ENCODE measurements at places on chromosomes 2 and 18.

- no peak for DNase-seq
Measured at GRCh38 chr2:26756337-26756736, 7.7 kb upstream of the SLC35F6 start.

DNA sequence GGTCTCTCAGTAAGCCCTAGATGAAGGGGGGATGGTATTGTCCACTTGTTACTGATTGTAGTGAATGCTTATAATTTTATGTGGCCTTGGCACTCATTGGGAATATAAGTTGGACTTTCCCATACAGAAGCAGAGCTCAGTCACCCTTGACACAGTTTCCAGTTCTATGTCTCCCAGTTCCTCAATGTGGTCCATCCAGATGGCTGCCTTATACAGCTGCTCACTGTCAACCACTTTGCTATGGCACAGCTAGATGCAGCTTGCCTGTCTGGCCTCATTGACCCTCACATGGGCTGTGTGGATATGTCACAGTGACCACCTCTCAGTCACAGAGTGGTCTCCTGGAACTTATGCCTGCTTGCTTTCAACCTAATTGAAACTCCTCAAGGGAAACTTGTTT is 21.7 kb downstream of the SLC39A6 start:
- no peak for DNase-seq

DNA sequence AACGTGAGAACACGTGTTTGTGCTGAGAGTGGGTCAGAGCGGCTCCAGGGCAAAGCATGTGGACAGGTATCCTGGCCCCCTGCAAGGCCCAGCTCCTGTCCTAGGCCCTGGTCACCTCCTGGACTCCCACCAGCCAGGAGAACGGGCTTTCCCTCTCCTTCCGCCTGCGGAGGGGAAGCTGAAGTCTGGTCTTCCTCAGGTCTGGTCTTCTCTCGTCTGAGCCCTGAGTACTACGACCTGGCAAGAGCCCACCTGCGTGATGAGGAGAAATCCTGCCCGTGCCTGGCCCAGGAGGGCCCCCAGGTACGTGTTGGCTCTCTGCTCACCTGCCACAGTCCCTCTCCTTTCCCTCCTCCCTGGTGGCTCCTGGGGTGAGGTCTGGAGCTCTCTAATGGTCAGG is 963 bp downstream of the GNLY start:
- no peak for DNase-seq

DNA sequence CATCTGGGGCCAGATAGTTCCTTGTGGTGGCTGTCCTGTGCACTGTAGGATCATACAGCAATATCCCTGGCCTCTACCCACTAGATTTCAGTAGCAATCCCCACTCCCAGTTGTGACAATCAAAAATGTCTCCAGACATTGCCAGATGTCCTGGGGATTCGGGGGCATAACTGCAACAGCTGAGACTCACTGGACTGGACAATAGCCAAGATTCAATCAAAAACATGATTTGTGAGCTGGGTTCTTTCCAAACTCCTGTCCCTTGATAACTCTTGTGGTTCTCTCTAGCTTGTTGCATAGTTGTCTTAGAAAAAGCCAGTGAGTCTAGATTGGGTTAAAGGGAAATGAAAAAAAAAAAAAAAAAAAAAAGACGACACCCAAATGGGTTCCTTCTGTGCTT is 293.4 kb downstream of the CELF4 start:
- no peak for DNase-seq

GRCh38 chr2:113818382-113818951 is 62.0 kb upstream of the SLC35F5 start:
- DNase-seq = peak; percentile 31

DNA sequence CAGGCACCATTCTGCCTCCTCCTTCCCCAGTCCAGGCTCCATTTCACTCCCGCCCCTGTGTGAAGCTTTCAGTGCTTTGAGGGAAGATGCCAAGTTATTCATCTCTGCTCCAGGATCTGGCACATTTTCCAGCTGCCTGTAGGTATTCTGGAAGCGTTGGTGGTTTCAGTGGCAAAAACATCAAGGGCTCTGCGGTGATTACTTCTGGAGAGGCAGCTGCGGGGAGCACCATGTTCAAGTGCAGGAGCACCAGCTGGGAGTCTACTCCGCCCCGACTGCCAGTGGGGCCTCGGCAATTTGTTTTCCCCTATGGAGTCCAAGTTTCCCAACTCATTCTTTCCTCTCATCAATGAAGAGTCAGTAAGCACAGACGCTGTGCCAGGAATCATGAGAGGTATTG is 211.7 kb downstream of the CLIP4 start:
- no peak for DNase-seq

DNA sequence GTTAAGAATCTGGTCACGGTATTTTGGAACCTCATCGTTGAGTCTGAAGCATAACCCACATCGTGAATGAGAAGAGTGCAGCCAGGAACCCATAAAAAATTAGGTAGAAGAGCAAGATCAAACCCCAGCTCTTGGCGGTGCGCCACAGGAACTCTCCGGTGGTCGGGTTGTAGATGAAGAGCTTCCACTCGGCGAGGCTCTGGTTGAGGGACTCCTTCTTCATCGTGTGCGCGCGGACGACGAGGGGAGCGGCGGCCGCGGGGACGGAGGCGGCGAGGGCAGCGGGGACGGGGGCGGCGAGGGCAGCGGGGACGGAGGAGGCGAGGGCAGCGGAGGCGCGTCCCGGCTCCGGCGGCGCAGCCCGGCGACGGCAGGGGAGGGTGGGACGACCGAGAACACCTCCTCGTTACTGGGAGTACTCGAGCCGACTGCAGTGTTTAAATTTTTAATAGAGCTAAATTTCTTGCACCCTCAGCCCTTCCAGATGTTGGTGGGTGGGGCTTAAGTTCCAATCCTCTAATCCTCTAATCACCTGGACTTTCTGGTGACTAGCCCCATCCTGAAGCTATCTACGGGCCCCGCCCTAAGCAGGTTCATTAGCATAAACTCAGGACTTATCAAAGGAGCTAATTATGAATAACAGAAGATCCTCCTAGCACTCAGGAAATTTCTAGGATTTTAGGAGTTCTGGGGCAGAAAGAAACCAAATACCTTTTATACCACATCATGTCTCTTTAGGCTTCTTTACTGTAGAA is 20.4 kb upstream of the PAPOLG start:
- DNase-seq = no peak

DNA sequence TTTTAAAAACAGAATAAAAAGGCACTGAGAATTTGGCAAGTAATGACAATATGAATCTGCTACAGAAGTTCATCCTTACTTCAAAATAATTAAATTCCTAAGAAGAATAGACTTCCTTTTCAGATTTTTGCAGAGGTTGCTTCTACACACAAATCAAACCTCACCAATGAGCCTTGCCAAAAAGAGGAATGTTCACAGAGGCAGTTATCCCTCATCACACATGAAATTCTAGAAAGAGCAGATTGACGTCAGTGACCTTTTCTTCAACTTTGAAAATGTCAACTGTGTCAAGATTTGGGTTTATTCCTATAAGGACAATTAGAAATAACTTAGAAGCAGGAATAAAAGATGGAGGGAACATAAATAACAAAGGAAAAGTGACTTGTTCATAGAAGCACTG is 64.6 kb downstream of the MBD2 start:
- DNase-seq = no peak

DNA sequence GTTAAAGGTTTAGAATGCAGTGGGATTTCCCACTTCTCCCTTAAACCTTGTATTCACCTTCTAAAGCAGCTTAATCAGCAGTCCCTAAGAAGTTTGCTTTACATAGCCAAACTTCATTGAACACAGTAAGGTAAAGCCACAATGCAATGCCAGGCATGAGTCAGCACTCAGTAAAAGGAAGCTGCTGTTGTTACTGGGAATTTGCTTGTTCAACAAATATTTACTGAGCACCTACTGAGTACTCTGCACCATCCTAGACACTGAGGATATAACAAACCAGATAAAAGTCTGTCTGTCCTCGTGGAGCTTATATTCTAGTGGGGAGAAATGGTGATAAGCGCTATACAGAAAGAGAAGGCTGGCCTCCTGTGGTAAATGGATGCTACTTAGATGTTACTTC is 162.7 kb downstream of the PKP4 start:
- no peak for DNase-seq

GRCh38 chr2:181959508-181959907 is 26.1 kb upstream of the PPP1R1C start:
- no peak for DNase-seq

- DNase-seq = no peak
Measured at GRCh38 chr2:39920307-39920801, 141.3 kb upstream of the THUMPD2 start.

DNA sequence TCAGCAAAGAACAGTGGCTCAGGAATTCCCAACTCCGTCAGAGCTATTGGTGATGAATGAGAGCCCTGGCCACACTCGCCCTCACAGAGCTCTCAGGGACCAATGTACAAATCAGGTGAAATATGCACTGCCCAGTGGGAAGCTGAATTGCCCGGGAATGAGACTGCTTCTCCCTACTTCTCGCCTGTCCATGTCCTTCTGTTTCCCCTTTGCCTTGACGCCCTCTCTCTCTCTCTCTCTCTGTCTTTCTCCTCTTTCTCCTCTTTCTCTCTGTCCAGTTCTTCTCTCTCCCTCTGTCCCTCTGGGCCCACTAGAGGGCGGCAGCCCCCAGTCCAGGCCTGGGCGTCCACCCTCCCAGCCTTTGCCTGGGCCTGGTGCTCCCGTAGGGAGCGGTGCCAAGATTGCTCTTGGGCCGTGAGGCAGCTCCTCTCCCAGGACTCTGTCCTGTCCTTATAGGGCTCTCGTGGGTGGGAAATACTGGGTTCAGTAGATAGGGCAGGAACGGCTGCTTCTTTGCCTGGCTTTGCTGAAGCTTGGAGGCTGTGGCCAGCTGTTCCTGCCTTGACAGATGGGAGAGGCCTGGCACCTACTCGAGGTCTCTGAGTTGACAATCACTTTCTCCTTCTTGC is 28.4 kb upstream of the PUM2 start:
- DNase-seq = no peak

GRCh38 chr2:198004921-198005829 is 200.8 kb downstream of the PLCL1 start:
- DNase-seq = no peak

DNA sequence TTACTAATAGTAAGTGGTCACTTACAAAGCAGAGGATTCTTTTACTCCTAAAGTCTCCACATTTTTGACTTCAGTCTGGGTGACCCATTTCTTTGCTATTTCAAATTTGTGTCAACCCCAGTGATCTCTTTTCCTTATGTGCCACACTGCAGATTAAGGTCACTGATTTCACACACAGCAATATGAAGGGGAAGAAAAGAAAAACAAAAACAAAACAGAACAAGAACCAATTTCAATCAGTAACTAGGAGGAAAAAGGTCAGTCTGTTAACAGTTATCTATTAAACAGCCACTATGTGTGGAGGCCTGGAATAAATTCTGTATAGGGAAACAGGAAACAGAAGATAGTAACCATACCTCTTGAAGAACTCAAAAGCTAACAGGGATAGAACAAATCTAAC is 72.0 kb upstream of the ACVR2A start:
- no peak for DNase-seq

- no peak for DNase-seq
Measured at GRCh38 chr2:169478745-169479256, 493 bp upstream of the BBS5 start.

DNA sequence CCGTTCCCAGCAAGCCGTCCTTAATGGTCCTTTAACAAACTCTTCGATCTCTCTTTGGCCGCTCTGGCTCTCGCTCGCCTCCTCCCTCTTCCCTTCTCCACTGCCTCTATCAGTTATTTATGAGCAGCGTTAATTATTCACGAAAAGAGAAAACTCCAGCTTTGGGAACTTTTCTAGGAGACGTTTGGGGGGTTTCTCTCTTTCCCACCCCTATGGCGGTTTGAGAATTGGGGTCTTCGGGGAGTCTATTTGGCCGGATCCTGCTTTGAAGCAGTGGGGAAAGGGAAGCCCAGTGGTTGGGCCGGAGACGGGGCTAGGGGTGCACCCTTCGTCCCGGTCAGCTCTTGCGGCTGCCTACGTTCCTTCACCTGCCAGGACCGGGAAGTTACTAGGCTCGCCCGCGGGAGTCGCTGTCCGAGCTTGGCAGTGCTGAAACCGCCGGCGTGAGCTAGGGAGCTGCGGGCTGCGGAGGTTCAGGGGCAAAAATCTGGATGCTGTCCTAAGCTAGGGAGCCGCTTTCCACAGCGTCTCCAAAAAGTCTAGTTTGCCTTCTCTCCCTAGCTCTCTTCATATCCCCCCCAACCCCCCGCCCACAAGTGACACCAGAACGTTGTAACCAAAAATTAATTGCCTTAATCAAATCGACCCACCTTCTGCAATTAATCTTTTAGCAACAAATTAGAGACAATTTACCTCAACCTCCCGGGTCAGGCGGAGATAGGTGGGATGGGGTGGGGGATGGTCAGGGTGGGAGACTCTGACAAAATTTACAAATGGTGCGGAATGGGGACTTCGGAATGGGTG is 8.9 kb upstream of the SKOR2 start:
- no peak for DNase-seq

GRCh38 chr2:127046579-127046978 is 60.4 kb downstream of the BIN1 start:
- DNase-seq = no peak

DNA sequence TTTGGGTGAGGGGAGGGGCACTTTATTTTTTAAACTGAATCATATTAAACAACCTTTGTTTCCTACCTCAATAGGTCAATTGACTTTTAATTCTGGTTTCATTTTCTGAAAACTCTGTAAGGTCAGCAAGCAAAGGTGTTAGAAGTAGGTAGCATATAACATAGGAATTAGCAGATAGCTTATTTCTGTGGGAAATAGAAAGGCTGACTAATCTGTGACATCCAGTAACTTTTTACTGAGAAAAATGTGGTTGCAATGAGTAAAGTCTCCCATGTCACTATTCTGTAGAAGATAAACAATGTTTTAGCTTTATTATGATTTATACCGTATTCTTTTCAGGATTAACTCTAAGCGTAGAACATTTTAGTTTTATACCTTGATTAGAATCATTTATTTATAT is 240.4 kb downstream of the PLCL1 start:
- no peak for DNase-seq

- DNase-seq = no peak
Measured at GRCh38 chr2:34261701-34262100, 662.6 kb upstream of the FAM98A start.

- DNase-seq = no peak
Measured at GRCh38 chr2:128726911-128727310, 408.2 kb upstream of the HS6ST1 start.

GRCh38 chr2:197944416-197945096 is 140.2 kb downstream of the PLCL1 start:
- no peak for DNase-seq

DNA sequence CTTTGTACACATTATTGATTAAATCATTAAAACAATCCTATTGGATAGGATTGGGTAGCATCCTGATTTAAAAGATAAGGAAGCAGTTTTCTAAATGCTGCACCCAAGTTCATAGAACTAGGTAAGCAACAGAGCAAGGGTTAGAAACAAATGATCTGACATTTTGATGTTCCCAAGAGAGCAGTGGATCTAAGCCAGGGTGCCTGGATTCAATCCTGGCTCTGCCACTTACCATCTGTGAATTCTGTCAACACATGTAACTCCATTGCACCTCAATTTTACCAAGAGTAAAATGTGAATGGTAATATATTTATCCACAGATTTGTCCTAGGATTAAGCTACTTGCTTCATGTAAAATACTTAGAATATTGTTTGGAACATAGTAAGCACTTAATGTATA is 982.6 kb upstream of the FANCL start:
- DNase-seq = no peak

GRCh38 chr2:142745691-142746090 is 131.8 kb upstream of the KYNU start:
- DNase-seq = no peak

GRCh38 chr2:55247025-55247424 is 14.5 kb downstream of the RPS27A start:
- no peak for DNase-seq
